Tibial nerve (tissue), 4 donors: ENCODE measurements at places on chromosomes 4 and X. TPM values are rescaled to one million over a fixed set of nuclear protein-coding genes. Genes with fewer than 3 reads are reported as not detected.

DNA sequence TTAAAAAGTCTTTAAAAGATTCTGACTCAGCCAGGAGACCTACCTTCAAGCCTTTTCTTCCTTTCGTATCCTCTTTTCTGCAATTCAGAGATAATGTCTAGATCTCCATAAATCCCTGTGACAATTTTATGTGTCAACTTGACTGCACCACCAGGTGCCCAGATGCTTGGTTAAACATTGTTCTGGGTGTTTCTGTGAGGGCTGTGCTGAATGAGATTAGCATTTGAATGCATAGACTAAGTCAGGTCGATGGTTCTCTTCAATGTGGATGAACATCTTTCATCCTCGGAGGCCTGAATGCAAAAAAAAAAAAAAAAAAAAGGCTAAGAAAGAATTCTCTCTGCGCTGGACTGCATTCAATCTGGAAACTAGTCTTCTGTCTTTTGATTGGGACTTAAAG, 1082.7 kb downstream of the NLGN4X start:
- no peak for DNase-seq

The CYP2U1 gene
- total RNA-seq, result 24.0 TPM

DNA sequence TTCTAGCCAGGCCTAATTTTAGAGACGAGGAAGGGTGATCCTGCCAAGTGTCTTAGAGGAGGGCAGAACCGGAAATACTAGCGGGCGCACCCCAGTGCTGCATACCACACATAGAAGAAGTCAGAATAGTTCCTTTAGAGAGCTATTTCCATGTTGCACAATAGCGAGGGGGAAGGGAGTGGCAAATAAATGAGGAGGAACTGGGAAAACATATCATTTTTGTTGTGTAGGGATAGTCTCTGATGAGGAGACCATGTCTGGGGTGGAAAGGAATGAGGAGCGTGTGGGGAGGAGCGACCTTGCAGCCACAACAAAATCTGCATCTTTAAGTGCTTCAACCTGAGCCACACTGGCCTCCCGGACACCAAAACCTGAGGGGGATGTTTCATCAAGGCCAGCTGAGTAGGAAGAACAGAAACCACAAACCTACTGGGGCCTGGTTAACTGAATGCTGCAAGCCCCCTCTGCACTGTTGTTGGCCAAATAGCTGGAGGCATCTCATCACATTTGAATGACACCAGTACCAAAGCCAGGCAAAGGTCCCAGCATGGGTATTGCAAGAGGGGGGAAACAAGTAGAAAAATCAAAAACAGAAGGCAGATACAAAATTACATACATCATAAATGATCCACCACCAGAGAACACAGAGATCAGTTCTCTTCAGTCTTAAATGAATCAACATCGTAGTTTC, 26.7 kb upstream of the C1QTNF7 start:
- peak; percentile 46 for DNase-seq

The ZNF157 gene
- total RNA-seq, result 1.3 TPM

GRCh38 chr4:60809486-60809800, 390.7 kb upstream of the ADGRL3 start:
- DNase-seq, result no peak

The PTTG2 gene
- total RNA-seq, result not detected
